ENCODE measurements at places on chromosomes 2 and 18. TPM values are rescaled to one million over a fixed set of nuclear protein-coding genes. Genes with fewer than 3 reads are reported as not detected.

The ATOH8 gene
- polyA plus RNA-seq = not detected

The DHRS9 gene
- not detected for polyA plus RNA-seq

The SLC38A11 gene
- polyA plus RNA-seq = 11.0 TPM

The NLRC4 gene
- 0.60 TPM for polyA plus RNA-seq

DNA sequence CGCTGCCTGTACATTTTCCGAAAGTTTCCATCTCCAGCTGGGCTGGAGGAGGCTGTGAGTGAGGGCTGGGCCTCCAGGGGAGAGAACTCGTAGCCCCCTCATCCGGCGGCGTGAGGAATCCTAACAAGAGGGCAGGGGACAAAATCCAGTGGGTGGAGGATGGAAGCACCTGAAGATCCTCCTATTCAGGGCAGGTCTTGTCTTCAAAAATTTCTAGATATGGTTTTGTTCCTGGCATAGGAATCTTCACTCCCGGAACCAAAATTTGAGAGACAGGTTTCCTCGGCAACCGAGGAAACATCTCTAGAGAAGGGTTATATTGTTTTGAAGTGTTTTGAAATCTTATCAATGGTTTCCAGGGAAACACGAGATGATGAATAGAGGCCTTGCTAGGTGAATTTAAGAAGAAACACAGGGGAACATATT lies 136.7 kb downstream of the SH3BP4 start:
- no peak overlapping the region for H3K4me3 ChIP-seq
- H3K36me3 ChIP-seq = no peaks in the 10 kb centered on the region

- no peaks in the 10 kb centered on the region for H3K27me3 ChIP-seq
- H3K4me3 ChIP-seq = no peak overlapping the region
- H3K4me1 ChIP-seq = no peaks in the 10 kb centered on the region
- no peak overlapping the region for H3K27ac ChIP-seq
- no peak for DNase-seq
These were observed 127.1 kb downstream of the SOCS6 start for GRCh38 chr18:70415823-70416488.

DNA sequence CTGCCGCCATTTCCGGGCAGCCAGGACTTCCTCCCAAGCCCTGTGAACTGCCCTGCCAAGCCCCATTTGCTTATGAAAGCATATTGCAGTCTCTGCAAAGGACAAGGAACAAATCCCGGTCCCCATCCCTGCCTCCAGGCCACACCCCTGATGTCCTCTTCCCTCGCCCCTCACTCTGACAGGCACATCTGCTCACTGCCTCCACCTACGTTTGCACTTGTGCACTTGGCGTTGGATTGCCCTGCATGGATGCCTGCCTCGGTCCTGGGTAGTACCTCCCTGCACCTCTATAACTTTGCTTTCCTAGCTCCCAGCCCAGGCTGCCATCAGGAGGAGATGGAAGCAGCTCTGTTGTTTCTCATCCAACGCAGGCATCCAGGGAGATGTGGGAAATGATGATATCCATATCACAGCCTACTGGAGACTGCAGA lies 19.6 kb upstream of the RPL31 start:
- no peak overlapping the region for H3K27ac ChIP-seq
- peaks cover 9% of the 10 kb centered on the region for H3K4me1 ChIP-seq
- no peaks in the 10 kb centered on the region for H3K36me3 ChIP-seq
- DNase-seq = no peak
- no peak overlapping the region for H3K4me3 ChIP-seq
- H3K27me3 ChIP-seq = peaks cover 29% of the 10 kb centered on the region

The GRP gene
- polyA plus RNA-seq = not detected

The PRKRA gene
- 59.8 TPM for polyA plus RNA-seq

DNA sequence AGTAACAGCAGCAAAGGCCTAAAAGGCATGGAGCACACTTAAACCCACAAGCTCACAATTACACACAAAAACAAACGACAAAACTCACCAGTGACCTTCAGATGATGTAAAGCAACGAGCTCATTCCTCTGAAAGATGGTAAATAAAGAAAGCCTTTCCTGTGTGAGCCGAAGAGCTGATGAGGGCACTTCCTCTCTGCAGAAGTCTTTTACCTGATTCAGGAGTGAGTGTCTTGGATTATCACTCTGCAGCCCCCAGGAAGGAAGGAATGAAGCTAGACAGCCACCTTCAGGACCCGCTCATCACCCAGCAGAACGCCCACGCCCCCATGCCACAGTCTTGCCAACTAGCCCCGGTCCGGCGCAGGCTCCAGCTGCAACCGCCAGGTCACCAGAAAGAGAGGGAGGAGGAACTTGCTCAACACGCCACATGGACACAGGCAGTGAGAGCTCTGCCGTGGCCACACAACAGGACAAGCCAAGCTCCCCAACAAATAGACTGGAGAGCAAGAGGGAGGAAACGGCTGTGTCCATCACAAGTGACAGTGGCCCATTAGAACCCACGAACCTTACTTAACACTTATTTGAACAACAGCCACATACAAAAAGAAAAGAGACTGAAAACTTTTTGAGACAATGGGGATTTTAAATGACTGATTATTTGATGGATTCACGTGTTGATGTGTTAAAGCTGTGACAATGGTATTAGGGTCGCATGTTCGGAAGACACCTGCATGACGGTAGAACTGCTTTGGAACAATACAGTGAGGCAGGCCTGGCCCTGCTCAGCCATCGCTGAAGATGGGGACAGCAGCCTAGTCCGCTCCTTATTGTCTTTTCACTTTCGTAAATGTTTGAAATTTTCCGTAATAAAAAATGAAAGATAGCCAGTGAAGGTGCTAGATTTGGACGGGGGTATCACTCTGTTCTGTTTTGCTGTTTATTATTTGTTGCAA lies 127.3 kb downstream of the HDAC4 start:
- H3K4me1 ChIP-seq = peaks cover 36% of the 10 kb centered on the region
- peaks cover 3% of the 10 kb centered on the region for H3K36me3 ChIP-seq
- no peak overlapping the region for H3K4me3 ChIP-seq
- peaks cover 82% of the 10 kb centered on the region for H3K27me3 ChIP-seq
- no peak overlapping the region for H3K27ac ChIP-seq

GRCh38 chr2:55309446-55309845 lies 40.4 kb upstream of the MTIF2 start:
- H3K36me3 ChIP-seq = no peaks in the 10 kb centered on the region
- no peaks in the 10 kb centered on the region for H3K4me1 ChIP-seq
- H3K27ac ChIP-seq = no peak overlapping the region

DNA sequence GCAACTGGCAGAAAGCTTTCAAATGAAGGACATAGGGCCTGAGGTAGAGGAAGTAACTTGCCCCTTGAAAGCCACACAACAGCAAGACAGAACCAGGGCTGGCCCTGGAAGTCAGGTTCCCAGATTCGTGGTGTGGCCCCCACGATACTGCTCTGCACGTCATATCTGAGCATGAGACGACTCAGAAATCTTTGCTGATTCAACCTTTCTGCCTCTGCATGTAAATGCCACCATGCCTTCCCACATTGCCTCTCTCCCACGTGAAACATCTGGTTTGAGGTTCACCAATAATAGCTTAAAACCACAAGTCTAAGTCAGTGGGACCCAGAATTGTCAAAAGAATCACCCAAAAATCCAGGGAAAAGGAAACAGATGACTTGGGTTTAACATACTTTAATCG lies 214.0 kb upstream of the TRIB2 start:
- no peaks in the 10 kb centered on the region for H3K36me3 ChIP-seq
- H3K4me3 ChIP-seq = peak overlapping the region; percentile 17
- H3K27me3 ChIP-seq = peaks cover 17% of the 10 kb centered on the region

The STEAP3 gene
- 1.2 TPM for polyA plus RNA-seq

DNA sequence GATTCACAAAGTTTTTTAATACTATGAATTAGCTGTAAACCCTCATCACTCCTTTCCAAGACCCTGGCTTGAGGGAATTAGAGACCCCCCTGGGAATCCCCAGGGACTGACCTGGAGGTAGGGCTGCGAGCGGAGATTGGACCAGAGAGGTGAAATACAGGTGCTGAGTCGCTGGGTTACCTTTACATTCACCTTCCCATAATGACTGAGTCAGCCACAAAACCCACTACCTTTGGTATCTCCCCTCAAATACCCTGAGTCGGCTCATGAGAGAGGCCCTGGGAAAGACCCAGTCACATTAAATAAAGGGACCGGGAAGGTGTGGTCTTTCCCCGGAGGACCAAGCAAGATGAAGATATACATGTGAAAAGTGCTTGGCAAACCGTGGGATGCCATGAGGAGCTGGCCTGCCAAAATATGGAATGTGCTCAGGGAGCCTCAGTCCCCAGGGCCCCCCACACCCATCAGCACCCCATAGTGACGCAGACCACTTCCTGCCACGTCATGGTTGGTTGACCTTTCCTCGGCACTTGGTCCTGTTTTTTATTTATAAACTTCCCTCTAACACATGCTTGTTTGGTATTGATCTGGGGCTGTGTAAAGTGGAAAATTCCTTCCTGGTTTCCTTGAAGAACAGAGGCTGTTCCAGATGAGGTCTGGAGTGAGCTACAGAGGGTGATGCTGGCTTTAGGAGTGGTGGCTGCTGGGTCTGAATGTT lies 51.4 kb downstream of the IL1RL2 start:
- peaks cover 23% of the 10 kb centered on the region for H3K4me1 ChIP-seq
- H3K27me3 ChIP-seq = peaks cover 13% of the 10 kb centered on the region
- no peak for DNase-seq
- no peak overlapping the region for H3K4me3 ChIP-seq
- no peak overlapping the region for H3K27ac ChIP-seq

- H3K4me1 ChIP-seq = no peaks in the 10 kb centered on the region
- no peaks in the 10 kb centered on the region for H3K27me3 ChIP-seq
- H3K27ac ChIP-seq = no peak overlapping the region
- H3K4me3 ChIP-seq = no peak overlapping the region
- H3K36me3 ChIP-seq = no peaks in the 10 kb centered on the region
These were observed 288.1 kb downstream of the EPHA4 start for GRCh38 chr2:221283896-221284545.

DNA sequence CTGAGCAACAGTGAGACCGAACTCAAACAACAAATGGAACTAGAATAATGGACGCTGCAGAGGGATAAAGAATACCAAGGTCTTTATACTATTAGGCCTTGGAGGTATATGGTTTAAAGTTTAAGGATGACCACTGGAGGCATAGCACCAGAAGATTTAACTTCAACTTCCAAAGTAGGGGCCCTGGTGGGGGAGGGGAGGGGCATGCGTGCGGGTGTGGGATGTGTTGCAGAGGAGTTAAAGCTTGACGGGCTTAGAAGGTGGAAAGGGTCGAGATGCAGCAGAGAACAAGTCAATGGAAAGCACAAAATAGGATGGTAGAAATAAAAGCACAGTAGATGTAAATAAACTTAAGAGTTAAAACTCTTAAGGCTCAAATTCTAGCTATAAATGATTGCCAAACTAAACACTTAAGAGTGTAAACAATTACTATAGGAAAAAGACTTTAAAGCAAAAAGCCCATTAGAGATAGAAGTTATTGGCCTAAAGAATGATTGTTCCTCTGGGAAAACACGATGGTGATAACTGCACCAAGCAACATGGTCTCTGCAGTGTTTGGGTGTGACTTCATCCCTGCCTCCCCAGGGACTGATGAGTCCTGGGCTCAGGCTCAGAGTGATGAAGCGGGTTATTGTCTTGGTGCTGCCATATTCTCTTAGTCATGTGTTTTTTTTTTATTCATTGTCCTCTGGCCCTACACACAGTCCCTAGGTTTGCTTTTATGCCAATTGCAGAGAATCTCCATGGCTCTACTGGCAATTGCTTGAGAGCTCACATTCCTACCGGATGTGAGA lies 13.0 kb downstream of the RRM2 start:
- H3K27me3 ChIP-seq = no peaks in the 10 kb centered on the region
- no peak for DNase-seq
- no peaks in the 10 kb centered on the region for H3K36me3 ChIP-seq

- no peaks in the 10 kb centered on the region for H3K27me3 ChIP-seq
- no peak overlapping the region for H3K4me3 ChIP-seq
- H3K27ac ChIP-seq = no peak overlapping the region
- H3K36me3 ChIP-seq = peaks cover 11% of the 10 kb centered on the region
These were observed 128.1 kb downstream of the TMEM163 start for GRCh38 chr2:134590679-134591078.

- peaks cover 12% of the 10 kb centered on the region for H3K27me3 ChIP-seq
- no peak overlapping the region for H3K4me3 ChIP-seq
- no peaks in the 10 kb centered on the region for H3K4me1 ChIP-seq
- H3K36me3 ChIP-seq = no peaks in the 10 kb centered on the region
- no peak overlapping the region for H3K27ac ChIP-seq
- no peak for DNase-seq
These were observed 28.1 kb downstream of the FAP start for GRCh38 chr2:162215162-162215561.
